ENCODE measurements at places on chromosomes 2 and 18. TPM values are rescaled to one million over a fixed set of nuclear protein-coding genes. Genes with fewer than 3 reads are reported as not detected.

GRCh38 chr2:71720596-71721361 lies 267.4 kb downstream of the DYSF start:
- no peak for DNase-seq

DNA sequence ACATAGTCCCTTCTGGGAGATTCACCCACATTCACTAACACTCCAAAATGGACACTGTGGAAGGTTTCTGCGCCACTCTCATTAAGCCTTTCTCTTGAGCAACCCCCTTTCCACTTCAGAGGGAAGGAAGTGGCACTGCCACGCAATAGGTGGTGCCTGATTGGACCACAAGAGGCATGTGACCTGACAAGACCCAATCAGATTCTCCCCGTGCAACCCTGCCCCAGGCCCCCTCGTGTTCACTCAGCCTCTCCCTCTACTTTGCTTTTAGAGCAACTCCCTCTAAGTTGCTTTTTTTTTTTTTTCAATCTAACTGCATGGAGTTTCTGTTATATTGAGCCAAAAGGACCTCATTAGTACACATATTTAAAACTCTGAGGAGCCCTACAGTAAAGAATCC lies 158.0 kb downstream of the EN1 start:
- DNase-seq = no peak

CCL20 gene
- total RNA-seq = not detected

LAPTM4A gene
- total RNA-seq = 159 TPM
